ENCODE measurements at places on chromosomes 3 and 15. TPM values are rescaled to one million over a fixed set of nuclear protein-coding genes. Genes with fewer than 3 reads are reported as not detected.

DNA sequence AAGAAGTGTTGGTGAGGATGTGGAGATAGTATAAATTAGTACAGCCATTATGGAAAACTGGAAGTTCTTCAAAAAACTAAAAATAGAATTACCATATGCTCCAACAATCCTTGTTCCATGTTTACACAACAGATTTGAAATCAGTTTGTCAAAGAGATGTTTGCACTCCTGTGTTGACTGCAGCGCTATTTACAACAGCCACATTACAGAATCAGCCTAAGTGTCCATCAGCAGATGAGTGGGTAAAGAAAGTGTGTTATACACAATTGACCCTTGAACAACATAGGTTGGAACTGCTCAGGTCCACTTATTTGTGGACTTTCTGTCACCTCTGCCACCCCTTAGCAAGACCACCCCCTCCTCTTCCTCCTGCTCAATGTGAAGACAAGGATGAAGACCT is 34.7 kb downstream of the LMLN start:
- DNase-seq = no peak

DNA sequence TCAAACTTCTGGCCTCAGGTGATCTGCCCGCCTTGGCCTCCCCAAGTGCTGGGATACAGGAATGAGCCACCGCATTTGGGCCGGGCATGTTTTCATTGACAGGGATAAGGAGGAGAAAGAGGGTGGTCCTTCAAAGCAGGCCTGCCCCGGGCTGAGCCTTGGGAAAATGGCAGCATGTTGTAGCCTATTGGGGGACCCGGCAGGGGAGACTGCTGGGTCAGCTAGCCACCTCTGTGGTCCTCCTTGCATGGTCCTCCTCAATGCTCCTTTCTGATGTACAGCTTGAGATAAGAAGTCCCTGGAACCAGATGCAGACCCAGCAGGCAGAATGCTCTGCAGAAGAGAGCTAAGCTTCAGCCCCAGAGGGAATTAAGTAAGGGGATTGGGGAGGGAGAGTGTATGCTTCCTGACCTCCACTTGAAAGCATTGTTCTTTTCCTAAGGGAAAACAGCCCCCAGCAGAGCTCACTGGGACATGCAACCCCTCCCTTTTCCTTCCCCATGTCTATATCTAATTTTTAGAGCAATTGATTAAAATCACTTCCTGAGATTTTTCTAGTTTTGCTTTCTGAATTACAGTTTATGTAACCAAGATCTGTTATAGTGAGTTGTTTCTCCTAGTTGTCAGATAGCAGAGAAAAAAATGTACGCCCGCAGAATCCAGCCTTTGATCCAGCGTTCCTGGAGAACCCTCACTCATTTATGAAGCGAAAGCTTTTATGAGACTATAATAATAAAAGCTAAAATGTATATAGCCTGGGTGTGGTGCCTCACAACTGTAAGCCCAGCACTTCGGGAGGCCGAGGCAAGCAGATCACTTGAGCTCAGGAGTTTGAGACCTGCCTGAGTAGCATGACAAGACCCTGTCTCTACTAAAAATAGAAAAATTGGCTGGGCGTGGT is 48.7 kb upstream of the VILL start:
- DNase-seq = no peak

DNA sequence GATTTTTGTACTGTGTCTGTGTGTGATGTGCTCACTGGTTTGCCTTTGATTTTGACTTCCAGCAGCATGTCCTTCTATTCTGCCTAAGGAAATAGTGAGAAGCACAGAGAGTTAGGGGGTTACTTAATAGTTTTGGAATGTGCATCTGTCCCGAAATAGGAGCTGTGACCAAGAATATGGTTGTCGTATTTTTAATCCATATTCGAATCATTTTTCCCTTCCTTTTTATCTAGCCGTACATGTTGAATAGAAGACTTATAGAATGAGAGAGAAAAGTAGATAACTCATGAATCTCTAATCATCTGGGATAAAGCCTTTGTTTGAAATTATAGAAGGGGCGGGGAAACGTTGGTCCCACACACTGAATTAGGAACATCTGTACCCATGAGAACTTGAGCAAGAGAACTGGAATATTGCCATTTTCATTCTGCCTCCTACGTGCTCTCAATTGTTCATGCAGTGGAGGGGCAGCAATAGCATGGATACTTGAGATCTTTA is 23.6 kb downstream of the CRTC3 start:
- no peak for DNase-seq

- no peak for DNase-seq
Measured at GRCh38 chr15:70525551-70525950, 237.8 kb downstream of the UACA start.

- no peak for DNase-seq
Measured at GRCh38 chr3:71579326-71579934, 4.1 kb downstream of the FOXP1 start.

DNA sequence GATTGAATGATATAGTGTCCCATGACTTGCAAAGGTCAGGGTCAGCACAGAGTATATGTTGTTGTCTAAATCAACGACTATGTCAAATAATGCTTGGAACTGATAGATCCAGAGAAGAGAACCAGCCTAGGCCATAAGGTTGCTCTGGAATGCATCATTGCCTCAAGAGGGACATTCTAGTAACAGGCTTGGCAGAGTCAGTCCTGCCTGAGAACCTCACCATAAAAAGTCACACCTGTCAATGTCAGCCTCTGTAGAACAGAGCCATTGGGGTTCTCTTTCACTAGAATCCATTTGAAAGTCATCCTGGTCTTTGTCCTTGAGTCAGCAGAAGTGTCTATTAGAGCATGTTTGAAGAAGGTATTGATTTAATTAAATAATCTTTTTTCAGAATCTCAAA is 31.4 kb upstream of the UBE3A start:
- DNase-seq = no peak

GRCh38 chr3:97712919-97713318 is 51.6 kb upstream of the ARL6 start:
- DNase-seq = no peak

DNA sequence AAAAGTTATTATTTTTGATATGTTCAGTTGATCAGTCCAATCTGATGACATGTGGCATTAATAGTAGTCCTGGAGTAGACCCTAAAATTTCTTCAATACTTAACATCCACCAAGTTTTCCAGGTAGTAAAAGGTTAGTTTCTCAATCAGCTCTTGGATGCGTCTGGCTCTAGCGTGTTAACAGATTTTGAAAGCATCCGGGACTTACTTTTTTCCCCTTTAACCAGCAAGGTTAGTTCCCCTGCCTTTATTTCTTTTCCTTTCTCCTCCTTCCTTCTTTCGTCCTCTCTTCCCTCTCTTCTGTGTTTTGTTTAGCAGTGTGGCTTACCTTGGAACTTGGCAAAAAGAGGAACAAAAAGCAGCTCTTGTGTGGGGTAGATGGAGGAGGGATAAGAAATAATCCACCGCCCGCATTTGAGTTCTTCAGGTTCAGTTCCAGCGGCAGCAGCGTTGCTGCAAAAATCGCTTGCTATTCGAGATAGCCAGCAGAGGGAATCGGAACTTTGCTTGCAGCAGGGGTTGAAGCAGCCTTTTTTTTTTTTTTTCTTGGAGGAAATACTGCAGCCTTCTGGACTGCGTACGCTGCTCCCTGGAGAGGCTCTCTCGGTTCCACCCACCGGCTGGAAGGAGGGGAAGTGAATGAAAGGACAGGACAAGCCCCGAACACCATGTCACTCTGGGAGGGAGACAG is at the start of gene RBMS3:
Gene RBMS3 (plus strand): TSS at position 668 of the 690 bp plus-strand sequence.
- DNase-seq = peak; percentile 88

- DNase-seq = no peak
Measured at GRCh38 chr3:32862247-32862935, 44.6 kb downstream of the TRIM71 start.

- DNase-seq = no peak
Measured at GRCh38 chr15:29208836-29209235, 60.8 kb downstream of the NSMCE3 start.

- peak; percentile 65 for DNase-seq
Measured at GRCh38 chr3:156535162-156535627, 19.7 kb downstream of the SSR3 start.

- peak; percentile 26 for DNase-seq
Measured at GRCh38 chr3:173553635-173554280, 156.2 kb downstream of the NLGN1 start.

- DNase-seq = no peak
Measured at GRCh38 chr15:70200511-70201424, 103.1 kb upstream of the TLE3 start.

- no peak for DNase-seq
Measured at GRCh38 chr3:101988596-101988995, 139.3 kb downstream of the NFKBIZ start.

DNA sequence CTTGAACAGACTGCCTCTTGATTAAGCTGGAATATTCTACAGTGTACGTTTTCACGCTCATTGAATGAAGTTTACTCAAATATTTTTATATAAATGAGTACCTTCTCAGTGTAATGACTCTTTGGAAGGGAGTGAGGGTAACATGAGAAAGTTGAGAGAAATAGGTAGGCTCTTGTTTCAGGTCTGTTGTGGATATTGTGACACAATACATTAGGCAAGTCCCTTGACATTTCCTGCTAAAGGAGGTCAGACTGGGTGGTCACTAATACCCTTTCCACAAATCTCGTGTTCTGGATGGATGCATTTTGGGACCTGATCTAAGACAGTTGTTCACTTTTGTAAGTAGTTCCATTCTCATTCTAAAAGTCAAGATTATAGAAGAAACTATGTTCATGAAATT is 324.8 kb upstream of the AZI2 start:
- peak; percentile 15 for DNase-seq

DNA sequence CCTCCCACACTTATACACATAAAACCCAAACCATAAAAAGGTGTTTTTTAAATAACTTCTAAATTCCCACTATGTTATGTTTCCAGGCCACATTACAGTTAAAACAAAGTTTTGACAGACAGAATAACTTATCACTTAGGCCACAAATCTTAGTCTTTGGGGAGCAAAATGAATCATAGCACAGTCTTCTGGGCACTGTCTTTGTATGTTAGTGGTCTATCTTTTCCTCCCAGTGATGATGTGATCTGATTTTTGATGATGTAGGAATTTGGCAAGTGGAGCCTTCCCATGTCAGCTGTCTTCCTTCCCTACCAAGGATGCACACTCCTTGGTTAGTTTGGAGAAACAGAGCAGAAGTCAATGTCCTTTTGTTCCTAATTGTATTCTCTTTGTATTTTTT is 67.3 kb downstream of the THSD4 start:
- no peak for DNase-seq

GRCh38 chr15:64864068-64864467 is 22.4 kb downstream of the PLEKHO2 start:
- DNase-seq = no peak

DNA sequence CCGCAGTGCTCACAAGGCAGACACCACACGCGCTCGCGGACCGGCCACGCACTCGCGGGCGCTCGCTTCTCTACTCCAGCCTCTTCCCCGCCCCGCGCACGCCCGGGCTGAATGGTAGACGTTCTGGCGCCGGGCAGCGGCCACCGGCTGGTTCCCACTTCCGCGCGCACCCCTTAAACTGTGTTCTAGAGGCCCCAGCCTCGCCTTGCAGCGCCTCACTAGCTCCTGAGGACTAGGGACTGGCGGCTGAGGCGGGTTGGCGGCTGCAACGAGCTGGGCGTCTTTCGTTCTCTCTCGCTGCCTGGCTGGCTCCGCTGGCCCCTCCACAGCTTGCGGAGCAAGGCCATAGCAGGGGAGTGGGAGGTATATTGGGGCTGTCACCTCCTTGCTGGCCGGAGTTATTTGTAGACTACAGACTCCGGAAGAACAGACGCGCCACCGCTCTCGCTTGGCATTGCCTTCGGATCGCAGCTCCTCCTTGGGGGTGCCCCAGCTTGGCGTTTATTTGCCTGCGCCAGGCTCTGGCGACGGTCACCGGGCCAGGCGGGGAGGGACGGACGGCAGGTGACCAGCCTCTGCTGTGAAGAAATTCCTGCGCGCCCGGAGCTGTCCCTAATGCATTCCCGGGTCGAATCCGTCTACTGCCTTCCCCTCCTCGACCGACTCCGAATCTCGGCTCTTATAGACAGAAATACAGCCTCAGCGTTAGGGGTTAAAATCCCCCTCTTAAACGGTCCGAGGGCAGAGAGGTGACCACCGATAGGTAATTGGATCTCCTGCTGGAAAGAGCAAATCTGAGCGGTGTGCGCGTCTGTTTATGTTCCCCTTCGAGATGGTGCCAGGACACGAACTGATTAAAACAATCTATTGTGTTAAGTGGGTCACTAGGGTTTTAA is 1.3 kb downstream of the GREM1 start:
- no peak for DNase-seq

DNA sequence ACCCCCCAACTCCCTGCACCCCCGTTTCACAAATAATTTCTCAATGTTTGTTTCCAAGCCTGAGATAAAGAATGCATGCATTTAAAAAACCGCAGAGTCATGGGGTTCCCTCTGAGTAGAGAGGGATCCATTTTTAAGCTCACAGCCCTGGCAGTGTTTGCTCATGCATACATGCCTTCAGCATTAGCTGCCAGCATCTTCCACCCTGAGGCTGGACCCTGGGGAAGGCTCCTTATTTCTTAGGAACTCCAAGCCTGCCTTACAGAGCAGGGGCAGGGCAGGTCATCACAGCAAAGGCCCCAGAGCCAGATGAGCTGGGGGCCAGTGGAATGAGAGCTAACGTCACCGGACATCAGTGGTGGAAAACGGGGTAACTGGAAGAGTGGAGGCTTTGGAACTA is 31.3 kb downstream of the TLE3 start:
- DNase-seq = no peak

GRCh38 chr3:169071003-169071402 is 592.5 kb downstream of the MECOM start:
- DNase-seq = no peak

- DNase-seq = peak; percentile 63
Measured at GRCh38 chr15:49887659-49888322, 231.2 kb downstream of the ATP8B4 start.

The C3orf49 gene
- 1.00 TPM for polyA plus RNA-seq

The NEK10 gene
- 2.3 TPM for polyA plus RNA-seq

The CMTM8 gene
- 8.4 TPM for polyA plus RNA-seq

The ABHD17C gene
- 32.7 TPM for polyA plus RNA-seq

The AQP9 gene
- polyA plus RNA-seq = 0.18 TPM

The CCDC54 gene
- 0.28 TPM for polyA plus RNA-seq

The SCAANT1 gene
- polyA plus RNA-seq = 1.0 TPM

The SERINC4 gene
- not detected for polyA plus RNA-seq

The MST1 gene
- polyA plus RNA-seq = 133 TPM

The RETNLB gene
- not detected for polyA plus RNA-seq

The ROBO2 gene
- 106 TPM for polyA plus RNA-seq

The BMF gene
- 45.3 TPM for polyA plus RNA-seq

Measured in left kidney (tissue), 8 donors.